ENCODE measurements at places on chromosomes 1 and 21.

GRCh38 chr1:221469476-221469875 is 272.4 kb downstream of the DUSP10 start:
- DNase-seq, result no peak

- DNase-seq, result no peak
Observed at GRCh38 chr1:41483001-41483850, 1.3 kb downstream of the EDN2 start.

- no peak for DNase-seq
Observed at GRCh38 chr1:28535180-28535579, 17.7 kb upstream of the TRNAU1AP start.

DNA sequence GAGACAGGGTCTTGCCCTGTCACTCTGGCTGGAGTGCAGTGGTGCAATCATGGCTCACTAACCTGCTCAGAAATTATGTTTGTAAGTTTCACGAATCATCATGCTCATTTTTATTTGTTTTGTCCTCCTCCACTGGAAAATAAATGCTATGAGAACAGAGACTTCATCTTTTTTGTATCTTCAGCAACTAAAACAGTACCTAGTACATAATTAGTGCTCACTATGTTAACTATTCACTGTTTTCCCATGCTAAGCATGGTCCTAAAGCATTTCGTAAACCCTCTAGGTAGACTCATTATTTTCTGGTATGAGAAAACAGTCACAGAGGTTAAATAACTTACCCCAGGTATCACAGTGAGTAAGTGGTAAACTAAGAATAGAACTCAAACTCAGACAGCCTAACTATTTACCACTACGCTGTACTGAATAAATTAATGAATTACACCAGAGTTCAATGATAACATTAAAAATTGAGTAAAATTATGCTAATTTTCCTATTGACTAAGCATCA is 118.4 kb downstream of the RERE start:
- no peak for DNase-seq

GRCh38 chr1:230495076-230495475 is 68.9 kb upstream of the PGBD5 start:
- no peak for DNase-seq

GRCh38 chr1:30809514-30810263 is 52.1 kb upstream of the LAPTM5 start:
- DNase-seq, result no peak

DNA sequence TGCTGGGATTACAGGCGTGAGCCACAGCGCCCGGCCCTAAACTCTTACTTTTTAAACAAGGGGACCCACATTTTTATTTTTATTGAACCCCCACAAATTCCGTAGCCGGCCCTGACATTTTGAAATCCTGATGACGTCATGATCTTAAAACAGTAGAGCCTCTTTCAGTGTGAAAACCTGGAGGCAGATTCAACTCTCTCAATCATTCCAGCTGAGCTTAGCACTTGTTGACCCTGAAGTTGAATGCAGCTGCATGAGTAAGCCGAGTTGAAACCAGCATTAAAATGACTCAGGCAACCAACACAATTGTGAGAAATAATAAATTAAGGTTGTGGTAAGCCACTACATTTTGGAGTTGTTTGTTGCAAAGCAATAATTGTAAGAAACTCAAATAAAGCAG is 93.9 kb upstream of the ADGRL4 start:
- no peak for DNase-seq

- no peak for DNase-seq
Observed at GRCh38 chr1:106435269-106435668, 621.2 kb upstream of the PRMT6 start.

GRCh38 chr1:5408401-5408800 is 583.8 kb downstream of the NPHP4 start:
- DNase-seq, result no peak

- DNase-seq, result no peak
Observed at GRCh38 chr1:77954521-77954920, 24.4 kb downstream of the FUBP1 start.

All from NCI-H1092 (cell line).